SK-MEL-5 (cell line): ENCODE measurements at places on chromosomes 11 and 22. TPM values are rescaled to one million over a fixed set of nuclear protein-coding genes. Genes with fewer than 3 reads are reported as not detected.

MMP12 gene
- total RNA-seq, result not detected in 2 replicates

OR5P2 gene
- total RNA-seq, result not detected in 2 replicates

P2RY2 gene
- 0.05 TPM in 1 of 2 replicates, not detected in the other for total RNA-seq

OR8A1 gene
- total RNA-seq, result not detected in 2 replicates

TRIM51 gene
- 23.7 and 23.9 TPM in 2 replicates for total RNA-seq

SCGB1D4 gene
- not detected in 2 replicates for total RNA-seq

GLYATL2 gene
- not detected in 2 replicates for total RNA-seq
